ENCODE measurements at places on chromosomes 7 and 10. TPM values are rescaled to one million over a fixed set of nuclear protein-coding genes. Genes with fewer than 3 reads are reported as not detected.

CLDN12 gene
- 40.7 TPM for total RNA-seq

AKR1C4 gene
- not detected for total RNA-seq

SLIT1 gene
- total RNA-seq = 0.31 TPM

TBC1D12 gene
- total RNA-seq = 16.1 TPM

AKR1B15 gene
- not detected for total RNA-seq

FAM221A gene
- total RNA-seq = 1.5 TPM

CLRN3 gene
- not detected for total RNA-seq

BAIAP2L1 gene
- 0.92 TPM for total RNA-seq
